NCI-H1092 treated with DMSO at 0.1 percent for 48 hours (cell line): ENCODE measurements at places on chromosomes 4 and X.

DNA sequence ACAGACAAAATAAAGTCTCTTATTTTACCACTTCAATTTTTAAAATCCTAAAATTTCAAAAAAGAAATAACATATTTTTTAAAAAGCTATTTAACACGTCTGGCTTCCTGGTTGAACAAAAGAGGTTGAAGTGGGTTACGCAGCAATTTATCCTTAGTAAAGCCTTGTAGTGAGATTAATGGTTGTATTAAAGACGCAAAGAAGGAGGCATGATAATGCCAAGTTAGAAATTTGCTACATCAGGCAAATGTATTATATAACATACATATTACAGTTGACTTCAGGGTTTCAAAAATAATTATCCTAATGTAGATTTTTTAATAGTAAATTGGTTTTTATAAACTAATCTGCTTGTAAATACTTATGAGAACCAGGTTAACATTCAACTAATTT lies 35.3 kb downstream of the ANKRD17 start:
- DNase-seq = no peak

GRCh38 chr4:8419222-8420041 lies 21.1 kb downstream of the ACOX3 start:
- DNase-seq = no peak

- no peak for DNase-seq
Measured at GRCh38 chr4:73470728-73471127, 10.8 kb upstream of the AFM start.

GRCh38 chr4:151021637-151022334 lies 6.7 kb upstream of the LRBA start:
- no peak for DNase-seq

- no peak for DNase-seq
Measured at GRCh38 chr4:59039046-59039445, 1928.9 kb upstream of the IGFBP7 start.

- no peak for DNase-seq
Measured at GRCh38 chr4:52979821-52980590, 117.9 kb downstream of the RASL11B start.

- DNase-seq = no peak
Measured at GRCh38 chr4:154435895-154436294, 55.7 kb downstream of the DCHS2 start.

DNA sequence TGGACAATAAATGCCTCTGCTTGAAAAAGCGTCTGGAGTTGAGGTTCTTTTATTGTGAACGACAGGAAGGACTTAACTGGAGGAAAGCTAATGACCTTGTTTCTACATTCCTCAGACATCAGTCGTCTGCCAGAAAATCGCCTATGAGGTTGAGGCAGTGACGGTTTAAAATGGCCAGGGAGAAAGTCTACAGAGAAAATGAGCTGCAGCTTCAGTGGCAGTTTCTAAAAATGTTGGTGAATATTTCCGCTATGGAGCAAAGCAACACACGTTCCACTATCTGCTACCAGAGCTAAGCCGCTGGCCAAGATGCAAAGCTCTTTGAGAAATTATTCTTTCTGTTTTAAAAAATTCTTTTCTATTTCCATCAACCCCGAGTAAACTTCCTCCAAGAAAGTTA lies 116.9 kb upstream of the GALNT7 start:
- DNase-seq = no peak

GRCh38 chr4:17094876-17095210 lies 196.4 kb upstream of the LDB2 start:
- DNase-seq = no peak

GRCh38 chrX:153974003-153974725 lies 1.6 kb downstream of the TMEM187 start:
- DNase-seq = no peak

DNA sequence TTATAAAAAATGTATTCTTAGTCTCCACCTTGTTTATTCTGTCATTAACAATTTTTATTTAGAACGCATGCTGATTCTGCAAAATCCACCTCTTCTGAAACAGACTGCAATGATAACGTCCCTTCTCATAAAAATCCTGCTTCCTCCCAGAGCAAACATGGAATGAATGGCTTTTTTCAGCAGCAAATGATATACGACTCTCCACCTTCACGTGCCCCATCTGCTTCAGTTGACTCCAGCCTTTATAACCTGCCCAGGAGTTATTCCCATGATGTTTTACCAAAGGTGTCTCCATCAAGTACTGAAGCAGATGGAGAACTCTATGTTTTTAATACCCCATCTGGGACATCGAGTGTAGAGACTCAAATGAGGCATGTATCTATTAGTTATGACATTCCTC lies 75.6 kb upstream of the SMARCA5 start:
- DNase-seq = peak; percentile 28

DNA sequence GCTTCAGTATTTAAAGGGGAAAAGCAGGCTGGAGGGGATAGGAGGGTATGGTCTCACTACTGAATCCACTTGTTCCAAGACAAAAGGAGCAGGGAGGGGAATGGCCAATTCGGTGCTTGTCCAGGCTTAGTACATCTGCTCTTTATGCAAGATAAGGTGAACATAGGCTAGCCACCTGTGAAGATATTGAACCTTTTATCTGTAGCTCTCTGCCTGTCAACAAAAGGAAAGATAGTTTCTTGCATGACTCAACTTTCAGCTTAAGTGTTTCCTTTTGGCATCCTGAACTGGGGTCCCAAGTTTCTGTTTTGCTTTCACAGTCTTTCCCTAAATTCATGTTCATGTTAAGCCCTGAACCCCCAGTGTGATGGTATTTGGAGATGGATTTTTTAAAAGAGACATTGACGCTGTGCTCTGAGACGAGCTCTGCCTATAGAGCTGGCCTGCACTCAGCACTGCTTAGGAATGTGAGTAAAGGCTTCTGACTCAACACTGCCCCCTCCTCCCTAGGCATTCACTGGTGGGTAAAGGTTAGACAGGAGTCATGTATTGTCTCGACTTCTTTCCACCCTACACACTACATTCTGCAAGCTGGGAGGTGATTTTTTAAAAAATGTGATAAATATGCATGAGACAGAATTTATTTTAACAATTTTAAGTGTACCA lies 28.2 kb downstream of the FAM149A start:
- DNase-seq = no peak

- no peak for DNase-seq
Measured at GRCh38 chr4:171334549-171334948, 478.7 kb upstream of the GALNTL6 start.

GRCh38 chrX:10415306-10416001 lies 204.9 kb downstream of the MID1 start:
- no peak for DNase-seq

DNA sequence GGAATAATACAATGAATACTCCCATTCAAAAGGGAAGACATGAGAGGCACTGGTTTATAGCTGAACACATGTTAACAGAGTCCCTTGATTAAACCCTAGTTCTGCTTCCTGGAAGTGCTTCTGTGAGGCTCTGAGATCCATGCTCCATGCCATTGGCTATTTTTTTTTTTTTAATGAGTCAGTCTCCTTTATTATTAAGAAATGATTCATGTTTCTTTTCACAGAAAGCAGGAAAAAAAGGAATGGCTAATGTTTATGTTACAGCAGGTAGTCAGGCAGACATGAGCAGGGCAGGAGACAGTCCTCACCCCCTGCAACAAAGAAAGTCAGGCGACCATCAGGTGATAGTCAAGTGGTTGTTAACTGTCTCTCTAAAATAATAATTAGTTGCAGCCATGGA lies 598.7 kb downstream of the EPHA5 start:
- no peak for DNase-seq

GRCh38 chrX:34656842-34657725 lies at the start of gene TMEM47:
Gene TMEM47 (minus strand): TSS chrX:34657285. CDS start chrX:34657029, 256 bp downstream.
- peak; percentile 35 for DNase-seq

- DNase-seq = no peak
Measured at GRCh38 chr4:88599298-88599697, 7.0 kb downstream of the HERC3 start.

DNA sequence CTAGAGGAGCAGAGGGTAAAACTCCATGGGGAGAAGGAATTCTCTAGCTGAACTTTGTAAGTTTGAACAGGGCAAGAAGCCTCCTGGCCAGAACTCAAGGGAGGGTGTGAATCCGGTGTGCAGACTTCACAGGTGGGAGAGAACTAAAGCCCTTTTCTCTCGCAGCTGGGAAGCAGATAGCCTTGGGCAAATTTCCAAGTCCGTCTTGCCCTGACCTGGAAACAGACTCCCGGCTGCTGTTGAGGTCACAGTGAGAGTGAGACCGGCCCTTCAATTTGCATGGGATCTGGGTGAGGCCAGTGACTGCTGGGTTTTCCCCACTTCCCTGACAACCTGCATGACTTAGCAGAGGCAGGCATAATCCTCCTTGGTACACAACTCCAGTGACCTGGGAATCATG lies 94.5 kb upstream of the ZNF827 start:
- no peak for DNase-seq

DNA sequence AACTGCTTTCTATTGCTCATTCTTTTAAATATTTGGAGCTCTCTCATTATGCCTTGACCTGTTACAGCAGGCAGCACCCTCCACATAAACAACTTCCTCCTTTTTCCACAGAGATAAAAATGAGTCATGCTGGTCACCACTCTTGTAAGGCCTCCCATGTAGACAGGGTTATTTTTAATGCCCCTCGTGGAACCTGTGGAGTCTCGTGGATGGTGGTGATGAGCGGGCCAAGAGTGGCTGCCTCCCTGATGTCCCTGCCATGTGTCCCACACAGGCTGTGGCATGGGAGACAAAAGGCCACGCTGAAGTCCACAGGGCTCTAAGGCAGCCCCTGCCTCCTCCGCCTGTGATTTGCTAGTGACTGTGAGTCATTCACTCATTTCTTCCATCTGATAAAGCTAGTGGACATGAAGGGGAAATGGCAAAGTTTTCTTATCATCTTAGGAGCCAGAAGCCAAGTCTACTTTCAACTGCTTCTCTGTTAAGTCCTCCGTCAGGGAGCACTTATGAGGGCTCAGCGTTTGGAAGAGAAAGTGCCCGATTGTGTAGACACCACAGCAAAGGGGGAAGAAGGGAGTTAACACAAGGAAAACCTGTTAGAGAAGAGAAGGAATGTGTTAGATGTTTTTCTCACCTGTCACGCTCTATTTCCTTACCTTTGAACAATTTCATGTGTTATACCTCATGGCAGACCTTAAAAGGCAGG lies 121.6 kb upstream of the FAT1 start:
- DNase-seq = no peak

DNA sequence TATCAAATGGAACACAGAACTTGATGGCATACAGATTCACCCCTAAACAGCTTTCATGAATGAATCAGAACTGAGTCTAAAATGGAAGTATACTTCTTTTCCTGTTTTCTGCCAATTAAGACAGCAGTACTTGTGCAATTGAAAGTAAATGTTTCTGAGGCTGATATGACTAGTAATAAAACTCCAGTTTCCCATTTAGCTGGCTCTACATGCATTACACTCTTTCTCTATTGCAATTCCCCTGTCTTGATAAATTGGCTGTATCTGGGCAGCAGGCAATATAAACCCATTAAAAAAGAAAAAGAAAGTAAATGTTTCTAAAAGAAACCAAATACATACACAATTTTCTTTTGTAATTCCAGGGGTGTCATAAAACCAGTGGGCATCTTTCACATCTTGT lies 4.6 kb downstream of the NOA1 start:
- no peak for DNase-seq

DNA sequence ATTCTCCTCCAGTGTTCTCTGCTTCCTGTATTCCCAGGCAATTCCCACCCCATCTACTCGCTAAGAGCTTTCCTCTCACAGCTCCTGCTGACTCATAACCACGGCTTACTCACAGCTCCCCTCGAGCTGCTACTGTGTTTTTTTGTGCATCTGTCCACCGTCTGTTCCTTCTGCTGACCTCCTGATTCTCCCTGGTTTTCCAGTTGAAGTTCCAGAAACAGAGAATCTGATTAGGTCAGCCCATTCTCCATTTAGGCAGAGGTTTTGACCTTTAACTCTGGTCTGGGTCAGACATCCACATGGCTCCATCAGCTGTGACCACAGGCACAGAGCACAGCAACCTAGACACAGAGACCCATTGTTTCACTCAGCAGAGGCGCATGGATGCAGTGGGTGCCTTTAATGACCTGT lies 5.5 kb upstream of the SMIM20 start:
- no peak for DNase-seq

DNA sequence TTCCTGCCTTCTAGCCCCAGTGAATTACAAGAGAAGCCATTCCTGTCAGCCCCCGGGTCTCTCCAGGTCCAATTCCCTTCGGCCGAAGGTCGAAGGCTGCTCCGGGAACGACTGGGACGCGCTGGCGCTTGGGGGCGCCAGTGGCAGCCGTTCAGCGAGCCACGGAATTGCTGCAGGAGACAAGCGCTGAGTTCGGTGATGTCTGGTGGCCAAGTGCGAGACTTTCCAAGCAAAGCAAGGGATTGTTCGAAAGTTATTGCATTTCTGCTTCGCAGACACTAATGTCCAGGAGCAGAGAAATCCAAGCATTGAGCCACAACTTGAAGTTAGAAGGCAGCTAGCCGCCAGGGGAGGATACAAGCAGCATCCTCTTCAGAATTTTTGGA lies 1.1 kb upstream of the DKK2 start:
- DNase-seq = peak; percentile 13

- DNase-seq = no peak
Measured at GRCh38 chrX:129813662-129814368, 29.9 kb downstream of the ZDHHC9 start.
